T47D (cell line): ENCODE measurements at places on chromosomes 6 and 20.
A peak's percentile ranks its signal among the peaks of the same experiment; 100 is the strongest.

GRCh38 chr20:5434116-5434515 is 117.4 kb upstream of the PROKR2 start:
- DNase-seq: no peak

DNA sequence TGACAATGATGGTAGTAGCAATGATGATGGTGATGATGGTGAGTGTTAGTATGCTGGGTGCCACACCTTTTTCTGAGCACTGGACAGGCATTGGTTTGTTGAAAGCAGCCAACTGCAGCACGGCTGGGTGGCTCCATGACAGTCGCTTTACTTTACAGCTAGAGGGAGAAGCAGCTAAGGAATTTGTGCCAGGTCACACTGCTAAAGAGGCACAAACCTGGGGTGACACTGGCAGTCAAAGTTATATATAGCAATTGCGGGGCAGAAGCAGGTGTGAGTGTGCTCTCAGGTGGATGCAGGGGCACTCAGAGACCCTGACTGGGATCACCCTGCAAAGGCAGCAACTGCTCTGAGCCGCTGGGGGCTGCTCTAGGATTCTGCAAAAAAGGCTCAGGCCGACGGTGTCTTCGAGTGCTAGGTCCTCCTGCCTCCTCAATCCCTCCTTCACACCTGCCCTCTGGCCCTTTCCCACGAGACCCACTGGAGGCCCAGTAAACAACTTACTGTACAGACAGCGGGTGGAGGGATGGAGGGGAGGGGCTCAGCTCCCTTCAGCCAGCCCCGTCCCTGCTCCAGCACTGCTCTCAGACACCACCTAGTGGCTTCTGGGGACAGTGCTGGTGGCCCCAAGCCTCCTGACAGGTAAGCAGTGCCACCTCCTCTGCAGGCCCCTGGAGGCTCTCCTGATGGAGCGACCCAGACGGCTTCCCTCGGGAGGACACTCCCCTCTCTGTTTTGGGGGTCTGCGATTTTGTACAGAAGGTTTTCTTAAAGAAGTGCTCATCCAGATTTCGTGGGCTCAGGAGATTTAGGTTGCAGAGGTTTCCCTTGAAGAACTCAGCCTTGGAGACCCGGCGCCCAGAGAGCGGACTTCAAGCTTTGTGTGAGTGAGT is 4.4 kb upstream of the RPS21 start:
- DNase-seq: peak; percentile 93

DNA sequence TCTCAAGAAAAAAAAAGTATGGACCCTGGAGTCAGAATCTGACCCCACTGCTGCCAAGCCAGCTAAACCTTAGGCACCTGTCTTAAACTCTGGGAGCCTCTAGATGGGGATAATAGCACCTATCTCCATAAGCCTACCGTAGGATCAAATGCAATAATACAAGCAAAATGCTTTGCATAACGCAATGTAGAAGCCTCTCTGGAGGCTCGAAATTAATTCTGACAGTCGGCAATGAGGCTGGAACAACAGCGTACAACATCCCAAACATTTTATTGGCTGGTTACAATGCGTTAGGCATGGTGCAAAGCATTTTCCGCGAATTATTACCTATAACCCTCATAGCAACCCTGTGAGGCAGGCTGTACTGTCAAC is 521 bp downstream of the CDK5RAP1 start:
- DNase-seq: peak; percentile 51

DNA sequence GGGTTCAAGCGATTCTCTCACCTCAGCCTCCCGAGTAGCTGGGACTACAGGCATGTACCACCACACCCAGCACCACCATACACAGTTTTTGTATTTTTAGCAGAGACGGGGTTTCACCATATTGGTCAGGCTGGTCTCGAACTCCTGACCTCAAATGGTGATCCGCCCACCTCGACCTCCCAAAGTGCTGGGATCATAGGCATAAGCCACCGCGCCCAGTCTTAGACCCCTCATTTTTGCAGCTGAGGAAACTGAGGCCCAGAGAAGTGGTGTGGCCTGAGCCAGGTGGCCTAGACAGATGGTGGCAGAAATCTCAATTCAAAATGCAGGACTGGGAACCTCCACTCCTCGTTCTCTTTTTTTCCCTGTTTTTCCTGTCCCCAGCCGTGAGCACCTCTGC is 12.6 kb upstream of the FAM209A start:
- no peak for DNase-seq

DNA sequence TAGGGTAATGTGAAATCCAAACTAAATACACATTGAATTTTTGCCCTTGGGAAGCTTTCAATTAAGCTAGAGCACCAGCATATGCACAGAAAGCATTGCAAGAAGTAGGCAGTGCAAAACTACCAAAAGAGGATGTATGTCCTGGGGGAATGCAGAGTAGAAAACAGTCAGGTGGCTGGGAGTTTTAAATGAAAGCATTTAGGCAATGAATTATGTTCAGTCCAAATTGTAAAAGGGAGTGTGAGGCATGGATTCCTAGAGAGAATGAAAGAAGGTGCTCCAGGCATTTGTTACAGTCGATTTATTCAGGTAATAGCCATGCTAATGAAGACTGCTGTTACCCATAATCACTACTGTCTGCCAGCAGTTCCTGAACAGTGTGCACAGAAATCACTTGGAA is 604.1 kb upstream of the POU3F2 start:
- no peak for DNase-seq

- no peak for DNase-seq
Observed at GRCh38 chr20:18436847-18437246, 30.0 kb downstream of the DZANK1 start.

DNA sequence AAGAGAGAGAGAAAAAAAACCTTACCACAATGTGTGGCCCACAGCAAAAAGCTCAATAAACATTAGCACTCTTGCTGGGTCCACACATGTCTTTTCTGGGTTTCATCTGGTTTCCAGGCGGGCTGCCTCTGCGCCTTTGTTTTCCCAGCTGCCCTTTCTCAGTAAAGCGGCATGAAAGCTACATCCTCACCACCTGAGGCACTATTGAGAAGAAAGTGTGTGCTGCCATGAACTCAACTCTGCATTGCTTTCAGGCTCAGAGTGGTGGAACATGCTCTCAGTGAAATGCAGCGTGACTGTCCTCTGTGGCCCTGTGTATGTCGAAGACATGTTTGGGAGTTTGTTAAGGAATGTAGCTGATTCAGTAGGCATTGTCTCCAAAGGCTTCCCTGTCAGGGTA is 102.3 kb downstream of the LYRM2 start:
- peak; percentile 3 for DNase-seq

- no peak for DNase-seq
Observed at GRCh38 chr6:74167976-74168375, 472.0 kb downstream of the CD109 start.

- DNase-seq: peak; percentile 80
Observed at GRCh38 chr6:77650098-77650663, 2.7 kb upstream of the MEI4 start.
